ENCODE measurements at places on chromosomes 1 and 21. TPM values are rescaled to one million over a fixed set of nuclear protein-coding genes. Genes with fewer than 3 reads are reported as not detected.
A peak's percentile ranks its signal among the peaks of the same experiment; 100 is the strongest.

The FABP3 gene
- total RNA-seq, result not detected

The SETD4 gene
- 18.8 TPM for total RNA-seq

DNA sequence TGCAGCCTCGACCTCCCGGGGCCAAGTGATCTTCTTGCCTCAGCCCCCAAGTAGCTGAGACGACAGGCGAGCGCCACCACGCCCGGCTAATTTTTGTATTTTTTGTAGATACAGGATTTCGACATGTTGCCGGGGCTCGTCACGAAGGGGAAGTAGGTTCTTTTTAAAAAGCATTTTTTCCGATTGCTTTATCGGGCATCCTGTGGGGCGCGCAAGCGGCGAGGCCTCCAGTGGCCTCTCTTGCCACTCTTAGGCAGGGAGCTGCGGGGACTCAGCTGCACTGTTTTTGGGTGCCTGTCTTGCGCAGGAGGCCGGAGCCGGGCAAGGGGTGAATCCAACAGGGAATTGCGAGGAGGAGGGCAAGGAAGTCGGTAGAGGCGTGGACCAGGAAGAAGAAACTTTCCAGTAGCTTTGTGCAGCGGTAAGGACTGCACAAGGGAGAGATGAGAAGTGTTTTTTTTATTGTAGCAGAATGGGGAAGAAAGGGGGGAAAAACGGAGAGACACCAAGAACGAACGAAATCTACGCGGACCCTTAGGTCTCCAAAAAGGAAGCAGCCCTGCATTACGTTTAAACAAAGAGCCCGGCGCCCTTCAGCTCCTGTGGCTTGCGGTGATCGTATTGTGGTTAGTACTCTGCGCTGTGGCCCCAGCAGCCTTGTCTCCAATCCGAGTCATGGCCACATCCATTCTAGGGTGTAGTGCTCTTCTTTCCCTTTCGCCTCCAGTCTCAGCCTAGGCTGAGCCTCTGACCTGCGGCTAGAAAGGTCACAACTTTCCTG lies 164.8 kb downstream of the PPIAL4G start:
- DNase-seq, result peak; percentile 27

DNA sequence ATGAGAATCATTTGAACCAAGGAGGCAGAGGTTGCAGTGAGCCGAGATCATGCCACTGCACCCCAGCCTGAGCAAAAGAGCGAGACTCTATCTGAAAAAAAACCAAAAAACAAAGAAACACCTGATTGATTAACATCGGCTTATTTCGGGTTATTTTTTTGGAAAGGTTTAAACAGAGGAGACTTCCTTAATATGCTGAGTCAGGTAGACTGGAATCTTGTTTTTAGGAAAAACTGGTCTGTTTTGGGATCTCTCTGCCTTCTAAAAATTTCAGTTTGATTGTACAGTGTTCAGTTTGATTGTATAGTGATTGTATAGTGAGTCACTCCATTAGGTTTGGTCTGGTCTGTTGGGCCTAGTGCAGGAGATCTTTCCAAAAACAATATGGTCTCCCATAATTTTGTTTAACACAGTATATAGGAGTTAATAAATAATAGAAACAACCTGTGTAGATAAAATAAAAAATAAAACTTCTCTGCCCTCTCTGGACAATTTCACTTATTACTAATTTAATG lies 196.3 kb upstream of the CHRM3 start:
- no peak for DNase-seq

GRCh38 chr1:41587791-41588190 lies 103.3 kb upstream of the EDN2 start:
- DNase-seq, result no peak

- no peak for DNase-seq
These were observed 122.6 kb downstream of the TNNI3K start for GRCh38 chr1:74357756-74358155.

GRCh38 chr1:16441282-16441665 lies 750 bp downstream of the NECAP2 start:
- DNase-seq, result no peak

DNA sequence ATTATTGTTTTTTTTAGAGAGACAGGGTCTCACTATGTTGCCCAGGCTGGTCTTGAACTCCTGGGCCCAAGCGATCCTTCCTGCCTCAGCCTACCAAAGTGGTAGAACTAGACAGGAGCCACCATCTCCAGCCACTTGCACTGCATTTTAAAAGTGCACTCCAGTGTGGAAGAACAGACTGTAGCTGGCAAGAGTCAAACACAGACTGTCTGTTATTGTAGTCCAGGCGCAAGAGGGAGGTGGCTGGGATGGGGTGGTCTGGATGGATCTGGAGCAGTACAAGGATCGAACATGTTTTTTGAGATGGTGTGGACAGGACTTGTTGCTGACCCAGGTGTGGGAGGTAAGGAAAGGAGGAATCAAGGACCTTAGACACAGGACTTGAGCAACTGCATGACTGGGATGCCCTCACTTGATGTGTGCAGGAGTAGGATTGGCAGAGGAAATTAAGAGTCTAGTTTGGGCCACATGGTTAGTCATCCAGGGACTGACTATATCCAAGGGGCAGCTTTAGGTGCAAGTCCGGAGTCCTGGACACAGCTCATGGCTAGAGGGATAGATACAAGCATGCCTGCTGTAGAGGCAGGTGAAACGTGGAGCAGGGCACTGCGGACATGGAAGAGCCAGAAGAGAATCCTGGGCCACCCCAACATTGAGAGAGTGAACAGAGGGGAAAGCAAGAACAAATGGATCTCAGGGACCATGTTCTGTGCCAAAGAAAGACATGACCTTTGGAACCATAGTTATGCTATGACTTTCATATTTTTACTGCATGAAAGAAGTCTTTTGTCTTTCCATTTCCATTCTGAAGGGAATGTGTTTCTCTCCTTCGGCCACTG lies 42.0 kb downstream of the ELK4 start:
- no peak for DNase-seq

- no peak for DNase-seq
These were observed 46.3 kb downstream of the GPR161 start for GRCh38 chr1:168090395-168090794.

GRCh38 chr1:53249706-53250105 lies 11.4 kb upstream of the MAGOH start:
- no peak for DNase-seq

GRCh38 chr1:102772831-102773230 lies 335.5 kb downstream of the COL11A1 start:
- no peak for DNase-seq

GRCh38 chr1:25906644-25907300 lies 553 bp upstream of the STMN1 start:
- DNase-seq, result no peak

DNA sequence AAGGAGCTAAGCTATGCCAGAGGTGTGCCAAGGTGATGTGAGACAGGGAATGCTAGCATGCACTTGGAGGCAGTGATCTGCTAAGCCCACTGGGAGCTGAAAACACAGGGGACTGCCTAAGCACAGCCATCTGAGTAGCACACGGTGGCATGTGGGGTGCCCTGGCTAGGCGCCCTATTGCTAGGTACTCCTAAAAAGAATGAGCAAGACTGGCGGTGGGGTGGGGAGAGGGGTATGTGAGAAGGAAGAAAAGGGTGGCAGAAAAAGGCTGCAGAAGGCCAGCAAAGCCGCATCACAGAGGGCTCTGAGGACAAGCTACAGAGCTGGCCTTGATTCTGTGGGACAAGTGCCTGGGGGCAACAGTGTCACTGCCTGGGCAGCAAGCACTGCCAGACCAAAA lies 23.9 kb downstream of the PARP1 start:
- DNase-seq, result no peak

DNA sequence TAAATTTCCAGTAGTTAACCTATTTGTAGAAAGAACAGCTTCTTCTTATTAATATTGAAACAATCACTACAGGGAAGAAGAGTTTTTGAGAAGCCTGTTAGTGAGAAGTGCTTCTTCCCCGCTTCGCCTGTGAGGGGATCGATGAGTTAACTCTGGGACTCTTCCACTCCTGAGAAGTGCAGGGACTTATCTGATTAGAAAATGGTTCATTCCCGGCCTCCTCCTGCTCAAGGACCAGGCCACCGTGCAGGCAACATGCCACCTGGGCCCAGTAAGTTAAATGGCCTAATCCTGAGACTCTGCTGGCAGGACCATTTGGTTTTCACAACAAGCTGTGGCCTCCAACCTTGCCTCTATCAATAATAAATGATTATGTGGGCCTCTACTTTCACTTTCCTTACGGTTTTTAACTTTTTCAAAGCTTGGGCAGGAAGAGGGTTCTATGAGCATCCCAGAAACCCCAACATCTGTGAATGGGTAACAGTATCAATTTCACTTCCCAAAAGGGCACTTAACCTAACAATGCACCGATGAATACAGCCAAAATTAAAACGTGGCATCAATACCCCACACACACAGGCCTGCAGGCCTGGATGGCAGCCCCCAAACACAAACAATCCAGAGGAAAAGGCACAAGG lies 33.1 kb downstream of the SIPA1L2 start:
- no peak for DNase-seq
